ENCODE measurements at places on chromosomes 7 and 10.
A peak's percentile ranks its signal among the peaks of the same experiment; 100 is the strongest.

- no peak for DNase-seq
Measured at GRCh38 chr10:71980181-71981014, 16.2 kb downstream of the CHST3 start.

DNA sequence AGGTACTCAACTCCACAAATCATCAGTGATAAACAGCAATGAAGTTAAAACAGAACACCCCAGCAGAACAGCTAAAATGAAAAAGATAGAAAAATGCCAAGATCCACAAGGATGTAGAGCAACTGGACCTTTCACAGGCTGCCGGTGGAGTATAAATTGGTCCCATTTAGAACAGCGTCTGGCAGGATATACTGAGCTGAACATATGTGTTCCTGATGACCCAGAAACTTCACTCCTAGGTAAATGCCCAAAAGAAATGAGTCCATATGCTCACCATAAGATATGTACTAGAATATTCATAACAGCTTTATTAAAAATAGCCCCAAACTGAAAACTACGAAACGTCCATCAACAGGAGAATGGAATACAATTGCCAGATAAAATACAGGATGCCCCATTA lies 102.4 kb downstream of the OAT start:
- no peak for DNase-seq

GRCh38 chr10:49335364-49335972 lies 36.5 kb downstream of the C10orf71 start:
- DNase-seq: no peak

DNA sequence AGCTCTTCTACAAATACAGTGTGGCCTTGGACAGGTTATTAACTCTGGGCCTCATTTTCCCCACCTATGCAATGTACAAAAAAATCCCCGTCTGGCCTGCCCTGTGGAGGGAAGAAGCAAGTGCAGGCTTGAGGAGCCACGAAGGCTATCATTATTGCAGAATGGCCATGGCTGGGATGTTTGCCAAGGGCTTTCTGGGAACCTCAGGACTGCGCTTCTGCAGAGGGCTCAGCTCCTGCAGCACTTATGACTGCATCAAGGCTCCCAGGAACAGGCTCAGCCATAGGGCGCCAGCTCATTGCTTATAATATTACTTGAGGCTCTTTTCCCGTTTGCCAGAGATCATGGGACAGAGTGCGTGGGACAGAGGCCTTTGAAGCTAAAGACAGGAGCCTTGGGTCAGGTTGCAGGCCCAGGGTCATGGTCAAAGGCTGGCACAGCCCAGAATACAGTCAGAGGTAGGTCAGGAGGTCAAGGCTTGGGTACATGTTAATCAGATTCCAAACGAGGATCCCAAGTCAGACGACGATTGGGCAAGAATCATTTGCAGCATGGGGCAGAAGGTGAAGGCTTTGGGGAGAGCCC lies 20.6 kb upstream of the C10orf105 start:
- peak; percentile 52 for DNase-seq

- DNase-seq: no peak
Measured at GRCh38 chr10:84118395-84119006, 20.8 kb upstream of the GHITM start.

- DNase-seq: no peak
Measured at GRCh38 chr7:43559171-43559945, 23.6 kb upstream of the STK17A start.

- DNase-seq: no peak
Measured at GRCh38 chr7:4873071-4873944, 10.2 kb downstream of the RADIL start.

DNA sequence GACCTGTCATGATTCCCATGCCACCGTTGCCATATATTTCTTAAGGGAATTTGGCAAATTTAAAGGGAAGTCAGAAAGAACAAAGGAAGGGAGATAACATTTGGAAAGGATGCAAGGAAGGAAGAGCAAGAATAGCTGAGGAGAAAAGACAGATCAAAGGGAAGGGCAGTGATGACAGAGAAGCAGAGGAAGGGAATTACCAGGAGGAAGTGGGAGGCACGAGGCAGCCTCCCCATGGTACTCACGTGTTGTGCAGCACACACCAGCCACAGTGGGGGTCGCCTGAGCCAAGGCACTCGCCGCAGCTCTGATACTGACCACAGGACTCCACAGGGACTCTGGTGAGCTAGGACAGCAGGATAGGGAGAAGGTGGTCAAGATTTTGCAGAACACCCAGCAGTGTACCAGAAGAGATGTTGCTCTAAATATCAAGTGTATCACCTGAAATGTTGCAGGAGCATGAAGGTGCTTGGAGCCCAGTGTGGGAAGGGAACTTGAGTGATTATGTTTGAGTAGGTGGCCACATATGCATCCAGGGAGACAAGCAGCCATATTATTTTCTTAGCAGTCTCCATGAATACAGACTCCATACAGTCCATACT lies 335.3 kb downstream of the PLXNA4 start:
- DNase-seq: no peak

All from retinal pigment epithelial cell (primary cell).